Vagina (tissue), 2 donors: ENCODE measurements at places on chromosomes 12 and 14.

- DNase-seq, result no peak
Measured at GRCh38 chr14:32244404-32244803, 41.3 kb upstream of the RNU6-8 start.

GRCh38 chr12:110372056-110372425 lies 31.5 kb downstream of the ANAPC7 start:
- no peak for DNase-seq

- DNase-seq, result no peak
Measured at GRCh38 chr12:109680264-109681005, 33.2 kb upstream of the FAM222A start.

DNA sequence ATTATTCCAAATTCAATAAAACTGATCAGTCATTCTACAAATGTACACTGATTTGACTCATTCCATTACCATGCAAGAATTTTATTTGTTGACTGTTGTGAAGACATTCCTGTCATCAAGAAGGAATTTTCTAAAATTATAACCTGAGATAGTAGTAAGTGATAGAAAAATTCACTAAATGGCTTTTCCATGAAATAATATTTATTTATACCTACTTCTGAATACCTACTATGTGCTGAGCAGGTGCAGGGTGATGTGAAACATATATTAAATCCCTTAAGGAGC lies 841.7 kb downstream of the NRXN3 start:
- DNase-seq, result no peak

DNA sequence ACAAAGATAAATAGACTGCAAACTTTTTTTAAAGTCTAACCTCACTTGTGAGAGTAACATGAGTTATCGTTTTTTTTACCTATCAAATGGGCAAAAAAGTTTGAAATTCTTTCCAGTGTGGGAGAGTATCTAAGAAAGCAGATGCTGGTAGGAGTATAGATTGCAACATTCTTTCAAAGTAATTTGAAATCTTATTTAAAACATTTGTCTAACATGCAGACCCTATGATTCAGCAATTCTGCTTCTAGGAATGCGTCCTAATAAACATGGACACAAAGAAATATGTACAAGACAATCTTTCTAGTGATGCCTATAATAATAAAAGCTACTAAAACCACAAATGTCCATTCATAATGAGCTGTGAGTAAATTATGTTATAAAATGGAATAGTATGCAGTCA lies 110.4 kb upstream of the TMCC3 start:
- no peak for DNase-seq

DNA sequence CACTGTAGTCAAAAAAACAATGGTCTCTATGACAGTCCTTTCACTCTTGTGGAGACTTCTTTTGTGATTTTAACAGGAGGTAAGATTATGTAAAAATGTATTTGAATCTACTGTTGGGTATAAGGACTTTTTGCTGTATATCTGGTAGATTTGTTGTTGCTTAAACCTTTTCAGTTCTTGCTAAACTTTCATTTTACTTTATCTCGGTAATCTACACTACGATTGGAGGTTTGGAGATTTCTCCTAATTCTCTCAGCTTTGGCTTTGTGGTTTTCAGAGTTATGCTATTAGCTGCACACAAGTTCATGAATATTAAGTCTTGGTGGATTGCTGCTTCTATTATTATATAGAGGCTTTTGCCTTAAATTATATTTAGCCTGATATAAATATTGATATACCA lies 116.6 kb upstream of the HIF1A start:
- no peak for DNase-seq

DNA sequence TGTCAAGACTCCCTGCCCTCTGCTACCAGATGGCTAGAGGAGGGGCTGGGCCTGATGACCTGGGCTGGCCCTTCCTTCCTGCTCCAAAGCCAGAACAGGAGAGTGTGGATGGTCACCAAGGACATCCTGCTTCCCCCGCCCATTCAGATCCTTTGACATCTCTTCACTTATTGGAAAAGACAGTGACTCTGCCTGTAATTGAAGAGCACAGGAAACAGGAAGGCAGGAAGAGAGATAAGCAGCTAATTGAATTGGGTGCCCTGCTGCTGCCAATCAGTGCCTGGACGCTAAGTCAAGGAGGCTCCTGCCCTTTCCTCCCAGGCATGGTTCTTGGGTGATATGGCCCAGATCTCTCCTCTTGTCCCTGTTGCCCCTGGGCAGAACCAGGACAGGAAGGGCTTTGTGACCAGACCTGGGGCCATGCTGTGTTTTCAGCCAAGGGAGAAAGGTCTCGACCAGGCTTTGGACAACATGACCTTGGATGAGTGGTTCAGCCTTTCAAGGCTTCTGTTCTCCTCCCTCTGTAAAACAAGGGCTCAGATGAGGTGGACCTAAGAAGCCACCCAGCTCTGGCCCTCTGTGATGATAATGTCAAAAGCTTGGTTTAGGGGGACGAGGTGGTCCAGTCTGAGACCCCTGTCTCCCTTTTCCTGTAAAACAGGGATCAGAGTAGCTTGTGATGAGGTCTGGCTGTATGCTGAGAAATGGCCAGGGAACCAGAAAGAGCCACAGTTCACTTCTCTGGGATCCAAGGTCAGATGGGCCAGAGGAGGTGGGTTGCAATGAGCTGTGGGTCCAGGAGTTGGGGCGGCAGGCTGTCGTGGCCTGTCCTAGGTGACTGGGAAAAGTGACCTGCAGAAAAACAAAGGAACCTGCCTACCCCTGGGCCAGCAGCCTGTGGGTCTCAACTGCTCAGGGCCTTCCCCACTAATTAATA lies 38.8 kb downstream of the FAM222A start:
- DNase-seq, result no peak

DNA sequence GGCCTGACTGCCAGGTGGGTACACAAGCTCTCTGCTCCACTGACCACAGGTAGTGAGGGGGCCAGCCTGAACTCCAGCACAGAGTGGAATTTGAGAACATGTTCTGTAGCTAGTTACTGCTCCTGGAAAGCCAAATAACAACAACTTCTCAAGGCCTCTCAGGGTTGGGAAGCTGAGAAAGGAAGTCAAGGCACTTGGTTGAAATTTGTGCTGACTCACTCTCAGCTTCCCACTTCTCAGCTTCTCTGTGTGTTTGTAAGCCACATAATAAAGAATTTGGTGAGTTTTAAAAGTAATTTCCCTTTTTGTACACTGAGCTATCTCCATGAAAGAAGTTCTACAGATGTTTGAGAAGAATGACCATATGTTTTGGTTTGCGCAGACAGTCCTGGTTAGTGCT lies 234.9 kb downstream of the KTN1 start:
- DNase-seq, result no peak

- DNase-seq, result no peak
Measured at GRCh38 chr12:15788233-15789219, 662 bp downstream of the EPS8 start.
